IMR-90 (cell line): ENCODE measurements at places on chromosomes 5 and 9. TPM values are rescaled to one million over a fixed set of nuclear protein-coding genes. Genes with fewer than 3 reads are reported as not detected.

The NR4A3 gene
- 0.54 and 1.9 TPM in 2 replicates for total RNA-seq

DNA sequence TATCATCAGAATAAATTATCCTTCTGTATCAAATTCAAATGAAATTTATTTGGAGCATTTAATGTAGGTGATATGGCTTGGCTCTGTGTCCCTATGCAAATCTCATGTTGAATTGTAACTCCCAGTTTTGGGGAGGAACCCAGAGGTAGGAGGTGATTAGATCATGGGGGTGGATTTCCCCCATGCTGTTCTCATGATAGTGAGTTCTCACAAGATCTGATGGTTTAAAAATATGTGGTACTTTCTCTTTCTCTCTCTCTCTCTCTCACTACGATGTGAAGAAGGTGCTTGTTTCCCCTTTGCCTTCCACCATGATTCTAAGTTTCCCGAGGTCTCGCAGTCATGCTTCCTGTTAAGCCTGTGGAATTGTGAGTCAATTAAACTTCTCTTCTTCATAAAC is 678.4 kb upstream of the RGMB start:
- DNase-seq: peak; percentile 35

DNA sequence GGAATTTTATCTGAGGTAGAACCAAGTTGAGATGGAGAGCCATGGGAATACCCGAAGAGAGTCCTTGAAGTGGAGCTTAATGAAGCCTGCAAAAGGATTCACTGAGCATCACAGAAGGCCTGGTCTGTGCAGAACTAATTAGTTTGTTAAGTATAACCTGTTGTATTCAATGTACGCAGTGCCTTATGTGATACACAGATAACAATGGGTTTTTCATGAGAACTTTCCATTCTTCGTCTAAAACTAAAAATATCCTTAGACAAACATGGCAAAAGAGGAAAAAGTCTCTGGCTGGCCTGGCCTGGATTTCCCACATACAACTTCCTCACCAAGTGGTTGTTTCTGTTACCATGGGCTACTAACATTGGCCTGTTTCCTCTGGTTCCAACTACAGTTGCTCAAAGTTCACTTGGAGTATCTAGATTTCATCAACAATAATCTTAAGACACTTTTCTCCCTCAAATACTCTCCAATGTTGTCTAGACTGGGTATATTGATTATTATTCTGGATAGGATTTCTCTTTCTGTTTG is 237.6 kb upstream of the ZNF462 start:
- DNase-seq: no peak

The C5orf46 gene
- not detected in 2 replicates for total RNA-seq

DNA sequence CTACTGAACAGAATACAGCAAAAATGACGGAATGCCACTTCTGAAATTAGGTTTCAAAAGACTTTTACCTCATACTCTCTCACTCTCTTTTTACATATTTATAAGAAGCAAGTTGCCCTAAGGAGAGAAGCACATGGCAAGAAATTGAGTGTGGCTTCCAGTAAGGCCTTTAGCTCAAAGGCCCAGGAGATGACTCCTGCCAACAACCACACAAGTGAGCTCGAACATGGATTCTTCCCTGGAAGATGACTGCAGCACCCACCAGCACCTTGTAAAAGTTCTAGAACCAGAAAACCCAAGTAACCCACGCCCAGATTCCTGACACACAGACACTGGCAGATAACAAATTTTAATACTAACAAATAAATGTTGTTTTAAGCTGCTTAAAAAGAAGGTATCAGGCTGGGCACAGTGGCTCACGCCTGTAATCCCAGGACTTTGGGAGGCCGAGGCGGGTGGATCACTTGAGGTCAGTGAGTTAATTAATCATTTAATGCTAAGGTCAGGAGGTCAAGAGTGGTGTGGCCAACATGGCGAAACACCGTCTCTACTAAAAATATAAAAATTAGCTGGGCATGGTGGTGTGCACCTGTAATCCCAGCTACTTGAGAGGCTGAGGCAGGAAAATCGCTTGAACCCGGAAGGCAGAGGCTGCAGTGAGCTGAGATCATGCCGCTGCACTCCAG is 17.0 kb downstream of the PTBP3 start:
- no peak for DNase-seq

DNA sequence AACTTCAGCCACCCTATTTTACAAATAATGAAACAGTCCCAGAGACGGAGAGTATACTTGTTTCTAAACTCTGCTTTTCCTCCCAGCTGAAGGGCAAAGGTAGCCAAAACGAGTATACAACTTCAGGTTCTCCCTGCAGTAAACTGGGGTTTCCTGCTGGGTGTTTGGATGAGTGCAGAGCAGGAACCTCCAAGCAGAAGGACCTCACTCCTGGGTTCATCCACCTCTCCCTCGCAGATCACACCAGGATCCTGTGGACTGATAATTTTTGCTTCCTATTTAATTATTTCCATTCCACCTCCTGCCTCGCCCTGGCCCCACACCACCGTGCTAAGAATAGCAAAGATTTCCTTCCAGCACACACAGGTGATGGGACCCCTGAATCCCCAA is 2.0 kb upstream of the FOXB2 start:
- DNase-seq: no peak
